ENCODE measurements at places on chromosomes 11 and 22.
A peak's percentile ranks its signal among the peaks of the same experiment; 100 is the strongest.

- no peak for DNase-seq
Measured at GRCh38 chr11:44387825-44388224, 77.9 kb upstream of the ALX4 start.

DNA sequence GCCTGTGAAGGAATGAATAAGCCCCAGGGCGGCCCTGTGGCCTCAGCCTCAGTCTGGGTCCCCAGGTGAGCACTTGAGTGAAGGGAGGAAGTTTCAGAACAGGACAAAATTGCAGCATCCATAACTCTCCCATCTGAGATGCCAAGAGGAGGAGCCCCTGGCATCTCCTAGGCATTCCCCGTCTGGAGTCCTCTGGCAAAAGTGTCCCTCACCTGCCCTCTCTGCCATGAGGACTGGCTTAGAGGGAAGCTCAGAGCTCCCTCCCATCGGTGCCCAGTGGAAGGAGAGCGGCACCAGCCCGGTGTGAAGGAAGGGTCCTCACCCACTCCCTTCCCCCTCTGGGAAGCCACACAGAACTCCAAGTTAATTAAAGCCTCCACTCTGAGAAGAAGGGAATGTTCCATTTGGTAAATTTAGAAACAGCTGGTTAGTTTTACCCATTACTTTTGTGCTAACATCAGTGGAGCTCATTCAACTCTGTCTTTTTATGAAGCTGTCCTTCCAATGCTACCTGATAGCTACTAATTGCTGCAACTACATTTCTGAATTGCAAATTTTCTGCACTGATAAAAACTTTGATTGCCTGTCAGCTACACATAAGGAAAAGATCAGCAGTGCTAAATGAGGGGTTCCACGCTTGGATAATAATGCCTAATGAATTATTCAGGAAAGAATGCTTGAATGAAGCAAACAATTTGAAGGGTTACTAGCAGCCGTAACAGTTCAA lies 123.3 kb upstream of the RCN1 start:
- DNase-seq, result peak; percentile 13

DNA sequence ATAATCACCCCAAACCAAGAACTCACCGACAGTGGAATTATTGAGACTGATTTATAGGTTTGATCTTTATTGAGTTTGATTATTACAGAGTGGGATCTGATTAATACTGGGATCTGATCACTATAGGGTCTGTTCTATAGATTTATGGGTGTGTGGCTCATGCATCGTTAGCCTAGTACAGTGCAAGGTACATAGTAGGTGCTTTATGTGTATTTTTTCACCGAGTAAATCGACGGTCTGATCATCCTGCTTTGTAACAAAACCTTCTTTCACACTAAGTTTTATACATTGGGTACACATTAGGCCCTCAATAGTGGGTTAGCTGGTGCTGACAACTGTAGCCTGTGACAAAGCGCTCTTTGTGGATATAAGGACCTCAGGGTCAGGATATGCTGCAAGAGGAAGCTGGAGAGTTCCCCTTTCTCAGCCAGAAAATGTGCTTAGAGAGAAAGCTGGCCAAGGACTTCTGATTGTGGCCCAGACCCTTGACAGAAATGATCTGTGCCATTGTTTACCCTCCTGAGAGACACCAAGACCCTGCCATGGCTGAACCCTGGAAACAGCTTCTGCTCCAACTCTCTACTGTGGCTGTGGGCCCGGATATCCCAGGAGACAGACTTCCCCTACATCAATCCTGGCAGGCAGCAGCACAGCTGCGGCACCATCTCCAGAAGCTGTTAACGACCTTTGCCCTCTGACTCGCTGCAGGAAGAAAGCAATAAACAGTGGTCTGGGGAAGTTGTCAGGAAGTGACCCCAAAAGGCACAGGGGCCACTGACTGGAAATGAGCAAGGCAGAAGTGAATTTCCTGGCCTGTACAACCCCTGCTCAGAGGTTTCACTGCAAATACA lies 16.1 kb upstream of the TPP1 start:
- DNase-seq, result peak; percentile 66

- no peak for DNase-seq
Measured at GRCh38 chr22:38966942-38967341, 9.5 kb downstream of the APOBEC3A start.

All from left kidney (tissue), 8 donors.